Hematopoietic multipotent progenitor cell treated with erythropoietin and hydrocortisone succinate and interleukin-3 and kit ligand, for 8 days (in vitro differentiated cells): ENCODE measurements at places on chromosomes 4 and X.

GRCh38 chrX:42694260-42694815 is 83.6 kb downstream of the PPP1R2C start:
- no peak for DNase-seq

DNA sequence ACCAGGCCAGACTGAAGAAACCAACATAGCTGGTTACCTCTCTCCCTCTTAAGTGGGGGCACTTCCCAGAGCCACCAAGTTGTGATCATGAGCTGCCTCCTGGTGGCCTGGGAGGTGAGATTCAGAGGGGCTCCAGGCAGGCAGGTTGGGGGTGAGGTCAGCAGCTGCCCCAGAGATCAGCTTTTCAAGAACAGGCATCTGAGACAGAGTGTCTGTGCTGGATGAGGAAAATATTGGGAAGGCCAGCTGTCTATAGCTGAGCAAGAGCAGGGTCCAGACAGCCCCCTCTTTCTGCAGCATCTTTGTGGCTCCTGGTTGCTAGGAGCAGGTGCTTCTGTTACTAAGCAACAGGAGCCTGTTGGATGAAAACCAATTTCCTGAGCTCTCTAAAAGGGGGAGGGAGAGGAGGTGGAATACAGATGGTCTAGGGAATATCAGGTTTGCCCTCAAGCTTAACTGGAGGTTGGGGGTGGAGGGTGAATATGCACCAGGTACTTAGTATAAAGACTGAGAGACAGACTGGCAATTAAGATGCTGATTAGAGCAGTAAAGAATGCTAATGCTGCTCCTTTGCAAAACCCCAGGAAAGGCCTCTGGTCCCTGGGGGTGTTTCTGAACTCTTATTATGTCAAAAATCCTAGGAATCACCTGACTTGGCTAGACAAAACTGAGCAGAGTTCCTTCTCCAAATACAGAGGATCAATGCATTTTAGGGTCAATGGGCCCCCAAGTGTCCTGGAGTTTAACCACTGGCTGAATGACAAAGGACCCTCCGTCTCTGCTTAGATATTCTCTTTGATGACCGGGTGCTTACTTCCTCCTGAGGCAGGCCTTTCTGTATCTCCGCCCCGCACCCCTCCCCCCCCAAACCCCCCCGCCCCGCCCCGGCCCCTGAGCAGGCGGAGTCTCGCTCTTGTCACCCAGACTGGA is 21.4 kb downstream of the ZCCHC13 start:
- DNase-seq, result peak; percentile 1

DNA sequence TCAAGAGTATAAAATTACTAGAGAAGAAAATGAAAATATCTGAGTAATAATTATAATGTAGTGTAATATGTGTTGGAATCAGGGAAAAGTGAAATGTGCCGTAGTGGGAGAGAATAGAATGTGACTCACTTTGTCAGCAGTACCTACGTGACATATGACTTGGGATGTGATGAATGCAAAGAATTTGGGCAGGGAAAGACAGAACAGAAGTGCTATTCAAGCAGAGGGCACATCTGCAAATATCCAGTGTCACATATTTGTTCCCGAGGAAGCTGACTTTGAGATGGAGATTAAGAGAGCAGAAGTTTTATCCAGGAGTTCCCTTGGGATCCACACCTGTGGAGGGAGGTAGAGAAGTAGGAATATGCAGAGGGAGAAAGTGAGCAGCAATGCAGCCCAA is 69.3 kb upstream of the HS3ST1 start:
- DNase-seq, result no peak

DNA sequence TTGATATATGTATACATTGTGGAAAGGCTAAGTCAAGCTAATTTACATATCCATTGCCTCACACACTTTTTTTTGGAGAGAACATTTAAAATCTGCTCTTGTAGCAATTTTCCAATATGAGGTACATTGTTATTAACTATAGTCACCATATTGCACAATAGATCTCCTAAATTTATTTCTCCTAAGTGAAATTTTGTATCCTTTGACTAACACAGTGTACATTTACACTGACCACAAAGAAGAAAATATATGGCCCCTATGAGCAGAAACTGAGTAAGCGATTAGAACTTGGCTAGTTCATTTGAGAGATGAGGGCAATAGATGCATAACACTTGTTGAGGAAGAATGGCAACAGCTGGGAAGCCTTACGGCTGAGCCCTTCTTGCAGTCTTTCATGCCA is 20.3 kb upstream of the GUCY1B1 start:
- no peak for DNase-seq

GRCh38 chrX:71992711-71993110 is 82.1 kb downstream of the NHSL2 start:
- DNase-seq, result no peak

- no peak for DNase-seq
These were observed 466.1 kb downstream of the ADGRL3 start for GRCh38 chr4:61666244-61666643.

GRCh38 chr4:60482921-60483351 is 717.2 kb upstream of the ADGRL3 start:
- no peak for DNase-seq

GRCh38 chrX:120315776-120316175 is 4.5 kb upstream of the TMEM255A start:
- no peak for DNase-seq

- no peak for DNase-seq
These were observed 2.5 kb downstream of the AADAT start for GRCh38 chr4:170087163-170087700.

DNA sequence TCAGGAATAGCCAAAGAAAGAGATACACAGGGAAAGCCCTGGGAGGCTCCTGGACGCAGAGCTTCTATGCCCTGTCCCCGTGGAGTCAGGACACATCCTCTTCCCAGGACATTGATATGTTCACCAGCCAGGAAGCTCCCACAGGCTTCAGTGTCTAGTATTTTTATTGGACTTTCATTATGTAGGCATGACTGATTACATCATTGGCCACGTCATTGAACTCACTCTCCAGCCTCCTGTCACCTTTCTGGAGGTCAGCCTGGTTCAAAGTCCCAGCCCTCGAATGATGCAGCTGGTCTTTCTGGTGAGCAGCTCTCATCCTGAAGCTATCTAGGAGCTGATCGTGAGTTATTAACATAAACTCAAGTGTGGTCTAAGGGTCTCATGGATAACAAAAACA is 104.1 kb downstream of the CPEB2 start:
- no peak for DNase-seq

DNA sequence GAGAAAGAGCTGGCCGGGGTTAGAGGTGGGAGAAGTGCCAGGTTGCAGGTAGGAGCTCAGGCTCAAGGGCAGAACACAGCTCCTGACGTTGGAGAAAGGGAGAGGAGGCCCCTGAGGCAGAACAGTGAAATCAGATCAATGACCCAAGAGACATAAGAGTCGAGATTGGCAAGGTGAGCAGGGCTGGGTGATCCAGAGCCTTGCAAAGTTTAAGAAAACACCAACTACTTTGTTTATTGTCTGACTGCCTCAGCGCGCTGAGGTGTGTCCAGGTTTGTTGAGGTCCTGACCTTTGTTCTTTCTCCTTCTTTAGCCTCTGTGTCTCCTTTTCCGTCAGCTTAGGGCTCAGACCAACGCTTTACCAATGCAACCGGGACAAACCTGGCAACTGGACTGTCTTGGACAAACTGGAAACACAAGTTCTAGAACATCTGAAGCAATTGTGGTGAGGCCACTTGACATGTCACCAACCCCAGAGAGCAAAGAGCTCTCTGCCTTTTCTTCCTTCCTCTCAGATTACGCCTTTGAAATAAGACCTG is 28.3 kb downstream of the CHRNA9 start:
- DNase-seq, result no peak

GRCh38 chr4:171025776-171026175 is 787.4 kb upstream of the GALNTL6 start:
- DNase-seq, result peak; percentile 47

- no peak for DNase-seq
These were observed 129.6 kb downstream of the ZNF330 start for GRCh38 chr4:141350122-141350905.

DNA sequence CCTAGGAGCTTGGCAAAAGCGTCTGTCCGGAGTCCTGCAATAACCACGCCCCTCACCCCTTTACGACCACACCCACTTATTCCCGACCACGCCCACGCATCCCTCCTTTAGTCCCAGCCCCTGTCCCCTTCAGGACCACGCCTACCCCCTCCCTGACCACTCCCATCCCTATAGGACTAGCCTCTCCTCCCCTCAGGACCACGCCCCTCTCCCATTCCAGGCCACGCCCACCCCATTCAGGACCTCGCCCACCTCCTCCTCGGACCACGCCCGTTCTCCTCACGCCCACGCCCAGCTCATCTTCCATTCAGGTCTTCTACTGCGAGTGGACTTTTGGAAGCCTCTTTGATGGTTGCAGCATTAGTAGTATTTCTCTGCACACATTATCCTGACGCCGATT is 131.2 kb upstream of the STX18 start:
- DNase-seq, result peak; percentile 14

DNA sequence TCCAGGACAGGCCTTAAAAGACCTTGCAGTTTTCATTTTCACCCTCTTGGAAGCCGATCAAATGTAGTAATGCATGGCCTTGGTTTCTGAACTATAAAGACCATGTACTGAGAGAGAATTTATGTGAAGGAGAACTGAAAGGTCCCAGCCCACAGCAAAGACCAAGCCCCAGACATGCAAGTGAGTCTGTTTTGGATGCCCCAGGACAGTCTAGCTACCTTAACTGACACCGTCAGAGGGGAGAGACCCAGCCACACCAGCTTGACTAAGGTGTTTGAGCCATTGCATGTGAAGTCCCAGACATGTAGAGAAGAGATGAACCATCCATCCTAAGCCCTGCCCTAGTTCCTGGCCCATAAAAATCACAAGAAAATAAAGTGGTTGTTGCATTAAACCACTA is 316.8 kb upstream of the GATB start:
- no peak for DNase-seq

GRCh38 chr4:67699603-67700002 is 1.4 kb downstream of the UBA6 start:
- no peak for DNase-seq

- DNase-seq, result no peak
These were observed 27.7 kb upstream of the FREM3 start for GRCh38 chr4:143728166-143728565.

DNA sequence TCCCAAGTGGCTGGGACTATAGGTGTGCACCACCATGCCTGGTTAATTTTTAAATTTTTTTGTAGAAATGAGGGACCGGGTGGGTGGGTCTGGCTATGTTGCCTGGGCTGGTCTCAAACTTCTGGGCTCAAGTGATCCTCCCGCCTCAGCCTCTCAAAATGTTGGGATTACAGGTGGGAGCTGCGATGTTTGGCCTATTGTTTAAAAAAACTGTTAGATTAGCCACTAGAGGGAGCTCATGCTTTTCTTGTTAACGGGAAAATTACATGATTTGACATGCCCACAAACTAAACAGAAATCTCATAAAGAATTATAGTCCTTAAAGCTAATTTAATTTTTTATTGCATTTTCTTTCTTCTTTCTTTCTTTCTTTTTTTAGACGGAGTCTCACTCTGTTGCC is 5.0 kb upstream of the SDAD1 start:
- peak; percentile 70 for DNase-seq

DNA sequence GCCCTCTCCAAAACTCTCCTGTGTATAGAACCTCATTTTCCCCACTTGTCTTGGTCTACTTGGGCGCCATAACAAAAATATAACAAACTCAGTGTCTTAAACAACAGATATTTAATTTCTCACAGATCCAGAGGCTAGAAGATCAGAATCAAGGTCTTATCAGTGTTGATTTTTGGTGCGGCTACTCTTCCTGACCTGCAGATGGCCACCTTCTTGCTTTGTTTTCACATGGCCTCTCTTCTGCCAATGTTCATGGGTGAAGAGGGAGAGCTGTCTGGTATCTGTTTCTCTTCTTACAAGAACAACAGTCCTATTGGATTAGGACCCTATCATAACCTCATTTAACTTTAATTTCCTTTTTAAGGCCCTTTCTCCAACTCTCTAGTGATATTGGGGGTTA is 177.3 kb downstream of the PABPC4L start:
- DNase-seq, result no peak

DNA sequence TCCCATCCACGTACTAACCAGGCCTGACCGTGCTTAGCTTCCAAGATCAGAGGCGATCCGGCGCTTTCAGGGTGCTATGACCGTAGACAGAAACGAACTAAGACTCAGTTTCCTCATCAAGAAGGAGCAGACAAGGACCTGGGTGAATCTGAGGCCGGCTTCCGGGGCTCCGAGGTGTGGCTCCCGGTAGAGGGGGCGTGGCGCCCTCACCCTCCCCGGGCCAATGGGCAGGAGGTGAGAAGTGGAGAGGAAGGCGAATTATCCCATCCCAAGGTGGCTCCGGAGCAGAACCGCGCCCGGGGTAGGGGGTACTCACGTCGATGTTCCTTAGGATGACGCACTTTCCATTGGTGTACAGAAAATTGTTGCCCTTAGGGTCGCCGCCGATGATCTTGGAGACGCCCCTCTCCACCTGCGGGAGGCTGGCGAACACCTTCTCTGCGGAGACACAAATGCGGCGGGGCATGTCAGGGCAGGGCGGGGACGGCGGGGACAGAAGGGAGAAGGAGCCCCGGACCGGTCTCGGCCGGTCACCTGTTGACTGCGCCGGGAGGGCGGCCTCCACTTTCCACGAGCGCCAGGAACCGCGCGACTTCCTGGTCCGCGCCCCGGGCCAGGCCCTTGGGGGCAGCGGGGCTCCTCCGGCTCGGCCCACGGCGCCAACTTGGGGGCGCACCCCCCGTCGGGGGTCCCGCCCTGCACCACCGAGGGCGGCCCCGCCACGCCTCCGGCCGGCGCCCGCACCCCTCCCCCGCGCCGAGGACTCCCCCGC is 616 bp downstream of the WDR1 start:
- DNase-seq, result peak; percentile 49

DNA sequence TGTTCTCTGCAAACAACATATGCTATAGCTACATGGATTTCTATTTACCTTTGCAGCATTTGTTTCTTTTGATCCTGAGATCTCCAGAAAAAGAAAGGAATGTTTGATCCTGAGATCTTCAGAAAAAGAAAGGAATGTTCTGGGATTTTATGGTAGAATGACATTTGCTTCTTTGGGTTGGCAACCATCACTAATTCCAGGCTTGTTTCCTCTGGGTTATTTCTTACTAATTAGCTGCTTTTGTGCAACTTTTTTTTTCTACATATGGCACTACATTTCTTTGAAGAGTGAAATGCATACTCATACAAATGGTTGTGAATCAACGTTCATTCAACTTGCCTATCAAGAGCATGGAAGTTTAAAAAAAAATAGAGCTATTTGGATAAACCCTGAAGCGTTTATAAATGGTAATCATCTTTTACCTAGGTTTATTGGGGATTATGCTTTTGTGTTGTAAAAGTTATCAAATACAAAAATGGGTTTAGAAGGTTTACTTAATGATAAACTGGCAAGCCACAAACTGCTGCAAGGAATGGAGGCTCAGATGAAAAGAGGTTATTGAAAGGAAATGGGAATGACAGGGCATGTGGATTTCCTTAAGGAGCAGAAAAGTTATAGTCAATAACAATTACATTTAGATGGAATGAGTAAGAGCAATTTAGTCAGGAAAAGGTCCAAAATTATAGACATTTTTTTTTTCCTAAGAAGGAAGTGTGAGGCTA is 95.6 kb upstream of the PCDH18 start:
- no peak for DNase-seq

DNA sequence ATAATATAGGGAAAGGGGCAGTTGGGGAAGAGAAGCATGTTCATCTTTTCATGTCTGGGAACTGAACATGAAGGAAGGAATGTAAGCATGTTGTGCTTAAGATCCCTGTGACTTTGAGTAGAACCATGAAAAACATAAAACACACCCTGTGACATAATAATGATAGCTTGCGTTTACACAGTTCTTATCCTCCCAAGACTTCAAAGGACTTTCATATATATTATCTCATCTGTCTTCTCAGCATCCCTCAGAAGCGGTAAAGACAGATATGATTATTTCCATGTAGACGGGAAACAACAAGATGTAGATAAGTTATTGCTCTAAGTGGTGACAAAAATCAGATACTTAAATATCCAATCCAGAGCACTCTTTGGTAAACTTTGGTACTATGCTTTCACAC is 3.3 kb upstream of the SH3RF1 start:
- no peak for DNase-seq
